Tibial artery (tissue), 4 donors: ENCODE measurements at places on chromosomes 16 and 17.

DNA sequence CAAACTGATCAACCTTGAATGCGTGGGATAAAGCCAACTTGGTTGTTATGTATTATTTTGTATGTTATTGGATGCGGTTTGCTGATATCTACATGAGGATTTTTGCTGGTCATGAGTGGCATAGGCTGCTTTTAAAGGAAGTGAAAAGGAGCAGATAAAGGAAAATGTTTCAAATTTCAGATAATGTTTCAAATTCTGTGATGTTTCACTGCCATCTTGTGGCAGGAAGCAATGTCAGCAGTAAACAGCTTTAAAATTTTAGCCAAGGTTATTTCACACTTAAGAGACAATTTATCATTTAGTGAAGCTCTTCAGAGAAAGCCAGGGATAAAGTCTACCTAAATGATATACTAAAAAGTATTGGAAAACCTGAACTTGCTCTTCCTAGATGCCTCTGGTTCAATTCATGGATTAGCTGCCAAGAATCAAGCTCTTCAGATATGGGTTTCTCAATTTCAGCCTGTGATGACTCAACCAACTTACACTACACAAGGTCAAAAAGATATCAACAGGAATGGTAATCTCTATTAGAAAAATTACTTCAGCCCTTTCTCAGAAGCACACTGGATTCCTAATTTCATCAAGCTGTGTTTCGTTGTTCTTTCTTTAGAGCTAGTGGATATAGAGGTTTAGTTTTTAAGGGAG, 136.0 kb upstream of the C17orf78 start:
- no peak for DNase-seq
- no peaks in the 10 kb centered on the region for H3K27me3 ChIP-seq
- no peak overlapping the region for H3K27ac ChIP-seq
- H3K36me3 ChIP-seq: peaks cover 46% of the 10 kb centered on the region
- H3K4me3 ChIP-seq: no peak overlapping the region
- H3K4me1 ChIP-seq: no peaks in the 10 kb centered on the region

- no peaks in the 10 kb centered on the region for H3K36me3 ChIP-seq
- H3K27ac ChIP-seq: no peak overlapping the region
- H3K4me1 ChIP-seq: no peaks in the 10 kb centered on the region
Measured at GRCh38 chr16:78782572-78782971, 683.1 kb downstream of the WWOX start.

- DNase-seq: no peak
- H3K36me3 ChIP-seq: no peaks in the 10 kb centered on the region
- H3K4me3 ChIP-seq: no peak overlapping the region
Measured at GRCh38 chr16:86968866-86969265, 348.3 kb downstream of the C16orf95 start.

GRCh38 chr16:12507366-12507765, 296.3 kb downstream of the CPPED1 start:
- DNase-seq: no peak
- H3K27ac ChIP-seq: no peak overlapping the region
- no peaks in the 10 kb centered on the region for H3K4me1 ChIP-seq

- H3K27me3 ChIP-seq: no peaks in the 10 kb centered on the region
- no peak for DNase-seq
- no peak overlapping the region for H3K4me3 ChIP-seq
- no peaks in the 10 kb centered on the region for H3K4me1 ChIP-seq
- no peak overlapping the region for H3K27ac ChIP-seq
Measured at GRCh38 chr16:74226338-74226954, 70.2 kb upstream of the PSMD7 start.

GRCh38 chr16:12436201-12436657, 367.5 kb downstream of the CPPED1 start:
- no peaks in the 10 kb centered on the region for H3K4me1 ChIP-seq
- no peaks in the 10 kb centered on the region for H3K36me3 ChIP-seq
- no peak for DNase-seq
- no peak overlapping the region for H3K4me3 ChIP-seq
- no peak overlapping the region for H3K27ac ChIP-seq
- no peaks in the 10 kb centered on the region for H3K27me3 ChIP-seq

DNA sequence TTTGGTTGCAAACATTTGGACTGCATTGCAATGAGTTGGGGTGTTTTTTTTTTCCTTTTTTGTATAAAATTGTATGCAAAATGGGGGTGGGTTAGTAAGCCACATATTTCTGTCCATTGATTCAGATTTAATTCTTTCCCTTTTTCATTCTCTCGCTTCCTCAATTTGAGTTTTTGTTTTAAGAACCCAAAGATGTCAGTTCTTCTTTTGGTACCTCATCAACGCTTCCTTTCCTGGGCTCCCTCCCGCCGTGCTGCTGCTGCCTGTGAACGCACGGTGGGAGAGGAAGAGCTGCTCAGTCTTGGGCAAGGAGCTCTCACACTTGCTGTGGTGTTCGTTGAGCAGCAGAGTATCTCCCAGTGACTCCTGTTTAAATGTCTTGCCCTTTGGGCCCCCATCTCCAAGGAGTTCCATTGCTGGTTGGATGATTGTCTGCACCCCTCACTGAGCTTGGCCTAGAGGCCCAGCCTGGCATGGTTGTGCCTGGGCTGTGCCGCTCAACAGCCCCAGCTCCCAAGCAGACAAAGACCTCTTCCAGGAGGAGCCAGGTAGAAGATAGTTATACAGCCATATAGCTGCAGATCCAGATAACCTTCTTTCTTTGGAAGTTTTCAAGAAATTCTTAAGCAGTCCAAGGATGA, 13.6 kb downstream of the UBFD1 start:
- no peaks in the 10 kb centered on the region for H3K27me3 ChIP-seq
- no peak overlapping the region for H3K4me3 ChIP-seq
- no peak overlapping the region for H3K27ac ChIP-seq
- H3K4me1 ChIP-seq: no peaks in the 10 kb centered on the region
- peaks cover 100% of the 10 kb centered on the region for H3K36me3 ChIP-seq
- no peak for DNase-seq

- no peak overlapping the region for H3K27ac ChIP-seq
- H3K4me1 ChIP-seq: no peaks in the 10 kb centered on the region
- no peaks in the 10 kb centered on the region for H3K27me3 ChIP-seq
- no peak for DNase-seq
- H3K36me3 ChIP-seq: no peaks in the 10 kb centered on the region
- H3K4me3 ChIP-seq: no peak overlapping the region
Measured at GRCh38 chr17:13403982-13404946, 197.5 kb downstream of the HS3ST3A1 start.

GRCh38 chr17:50258647-50259476, 15.4 kb upstream of the TMEM92 start:
- H3K27ac ChIP-seq: peak overlapping the region; percentile 61
- H3K36me3 ChIP-seq: no peaks in the 10 kb centered on the region
- peaks cover 29% of the 10 kb centered on the region for H3K4me1 ChIP-seq

GRCh38 chr16:85306071-85306792, 194.0 kb upstream of the CIBAR2 start:
- H3K27me3 ChIP-seq: no peaks in the 10 kb centered on the region
- peaks cover 60% of the 10 kb centered on the region for H3K4me1 ChIP-seq
- H3K4me3 ChIP-seq: no peak overlapping the region
- no peaks in the 10 kb centered on the region for H3K36me3 ChIP-seq
- peak; percentile 98 for DNase-seq
- H3K27ac ChIP-seq: peak overlapping the region; percentile 53

- H3K27ac ChIP-seq: no peak overlapping the region
- DNase-seq: no peak
- no peak overlapping the region for H3K4me3 ChIP-seq
- no peaks in the 10 kb centered on the region for H3K27me3 ChIP-seq
Measured at GRCh38 chr17:17934806-17935205, 37.4 kb downstream of the TOM1L2 start.

DNA sequence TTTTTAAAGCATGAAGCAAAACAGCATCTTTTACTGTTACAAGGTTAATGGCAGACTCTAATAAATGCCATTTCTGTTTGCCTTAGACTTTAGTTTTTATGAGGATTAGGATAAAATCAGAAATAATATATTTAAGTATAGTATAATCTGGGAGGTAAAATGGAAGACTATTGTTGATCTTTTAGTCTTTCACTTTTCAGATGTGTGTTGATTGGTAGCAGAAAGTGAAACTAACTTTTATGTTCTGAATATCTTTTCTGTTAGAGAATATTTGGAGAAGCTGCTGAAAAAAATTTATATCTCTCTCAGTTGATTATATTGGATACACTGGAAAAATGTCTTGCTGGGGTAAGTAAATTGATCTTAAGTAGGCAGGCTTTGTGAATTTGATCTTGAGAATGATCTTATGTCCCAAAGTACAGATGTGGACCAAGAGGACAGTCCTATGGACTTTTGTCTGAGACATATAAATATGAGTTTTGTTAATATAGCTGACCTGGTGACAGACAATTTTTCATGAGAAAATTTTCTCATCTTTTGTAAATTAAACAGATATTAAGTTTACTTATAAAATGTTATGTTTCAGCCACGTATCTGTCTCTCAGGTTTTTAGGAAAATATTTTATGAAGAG, 64.1 kb downstream of the NF1 start:
- no peak overlapping the region for H3K27ac ChIP-seq
- no peak overlapping the region for H3K4me3 ChIP-seq
- H3K36me3 ChIP-seq: peaks cover 15% of the 10 kb centered on the region
- H3K4me1 ChIP-seq: no peaks in the 10 kb centered on the region
- H3K27me3 ChIP-seq: no peaks in the 10 kb centered on the region

DNA sequence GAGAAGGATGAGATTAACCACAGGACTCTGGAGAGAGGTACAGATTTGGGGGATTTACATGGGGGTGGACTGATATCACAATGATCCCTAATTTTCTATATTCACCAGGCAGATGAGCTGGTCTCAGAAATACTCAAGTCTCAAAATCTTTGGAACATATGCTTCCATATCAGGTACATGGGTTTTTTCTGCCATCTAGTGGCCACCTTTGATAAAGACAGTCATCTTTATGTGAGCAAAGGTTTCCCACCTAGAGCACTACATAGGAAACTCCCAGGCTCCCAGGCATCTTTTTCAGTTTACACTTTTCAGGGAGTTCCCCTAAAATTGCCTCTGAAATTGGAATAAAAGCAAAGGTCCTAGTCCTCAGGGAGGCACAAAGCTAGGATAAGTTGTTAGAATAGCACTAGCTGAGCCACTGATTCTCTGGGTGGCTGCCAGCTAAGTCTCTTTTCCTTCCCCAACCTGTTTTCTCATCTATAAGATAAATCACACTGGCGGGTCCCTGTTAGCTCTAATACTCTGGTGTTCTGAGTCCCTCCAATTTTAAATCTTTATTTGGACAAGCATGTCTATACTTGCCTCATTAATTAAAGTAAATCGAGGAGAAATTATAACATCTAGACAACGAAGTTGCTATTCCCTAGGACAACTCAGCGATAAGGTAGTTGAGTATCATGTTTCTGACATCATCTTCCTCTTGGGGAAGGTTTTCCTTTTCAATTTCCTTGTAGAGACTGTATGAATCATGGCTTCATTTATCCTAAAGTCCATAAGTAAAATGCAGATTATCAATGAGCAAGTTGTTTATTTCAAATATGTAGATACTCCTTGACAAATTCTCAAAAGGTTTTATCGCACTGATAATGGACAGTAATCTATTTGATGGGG, 19.0 kb upstream of the MON1B start:
- DNase-seq: no peak
- H3K4me1 ChIP-seq: no peaks in the 10 kb centered on the region
- no peaks in the 10 kb centered on the region for H3K36me3 ChIP-seq
- H3K4me3 ChIP-seq: no peak overlapping the region

DNA sequence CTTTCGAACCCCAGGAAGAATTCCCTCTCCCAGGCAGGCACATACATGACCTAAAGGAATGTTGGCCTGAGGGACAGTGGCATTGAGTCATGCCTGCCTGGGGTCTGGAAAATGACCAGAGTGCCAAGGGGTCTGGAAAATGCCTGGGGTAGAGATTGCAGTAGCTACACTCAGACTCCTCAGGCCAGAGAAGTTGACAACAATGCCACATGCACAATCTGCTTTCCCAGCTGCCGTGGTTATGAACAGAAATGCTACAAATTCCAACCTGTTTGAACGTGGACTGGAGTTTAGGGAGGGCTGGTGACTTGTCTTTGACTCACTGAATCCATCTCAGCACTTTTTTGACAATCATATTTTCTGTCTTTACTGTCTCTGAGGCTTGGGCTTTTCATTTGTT, 250.0 kb downstream of the ABCC12 start:
- no peak for DNase-seq
- H3K4me1 ChIP-seq: no peaks in the 10 kb centered on the region
- H3K4me3 ChIP-seq: no peak overlapping the region
- no peaks in the 10 kb centered on the region for H3K27me3 ChIP-seq

- DNase-seq: no peak
- H3K4me3 ChIP-seq: peak overlapping the region; percentile 78
- no peaks in the 10 kb centered on the region for H3K27me3 ChIP-seq
- peaks cover 60% of the 10 kb centered on the region for H3K4me1 ChIP-seq
- H3K36me3 ChIP-seq: no peaks in the 10 kb centered on the region
Measured at GRCh38 chr17:44501866-44502375, 1.3 kb downstream of the GPATCH8 start.

GRCh38 chr17:48830840-48831548, at the start of gene CALCOCO2:
Gene CALCOCO2, plus strand, starts transcription at chr17:48831035. Its CDS starts 10,673 bp downstream, at chr17:48841708.
- H3K27ac ChIP-seq: peak within 1 kb of the TSS; percentile 94
- H3K36me3 ChIP-seq: no peaks in the 10 kb centered on the region
- H3K27me3 ChIP-seq: no peaks in the 10 kb centered on the region
- peak; percentile 97 for DNase-seq
- peaks cover 17% of the 10 kb centered on the region for H3K4me1 ChIP-seq

- H3K27ac ChIP-seq: no peak overlapping the region
- no peaks in the 10 kb centered on the region for H3K36me3 ChIP-seq
Measured at GRCh38 chr17:30393491-30393890, 14.8 kb downstream of the CPD start.

DNA sequence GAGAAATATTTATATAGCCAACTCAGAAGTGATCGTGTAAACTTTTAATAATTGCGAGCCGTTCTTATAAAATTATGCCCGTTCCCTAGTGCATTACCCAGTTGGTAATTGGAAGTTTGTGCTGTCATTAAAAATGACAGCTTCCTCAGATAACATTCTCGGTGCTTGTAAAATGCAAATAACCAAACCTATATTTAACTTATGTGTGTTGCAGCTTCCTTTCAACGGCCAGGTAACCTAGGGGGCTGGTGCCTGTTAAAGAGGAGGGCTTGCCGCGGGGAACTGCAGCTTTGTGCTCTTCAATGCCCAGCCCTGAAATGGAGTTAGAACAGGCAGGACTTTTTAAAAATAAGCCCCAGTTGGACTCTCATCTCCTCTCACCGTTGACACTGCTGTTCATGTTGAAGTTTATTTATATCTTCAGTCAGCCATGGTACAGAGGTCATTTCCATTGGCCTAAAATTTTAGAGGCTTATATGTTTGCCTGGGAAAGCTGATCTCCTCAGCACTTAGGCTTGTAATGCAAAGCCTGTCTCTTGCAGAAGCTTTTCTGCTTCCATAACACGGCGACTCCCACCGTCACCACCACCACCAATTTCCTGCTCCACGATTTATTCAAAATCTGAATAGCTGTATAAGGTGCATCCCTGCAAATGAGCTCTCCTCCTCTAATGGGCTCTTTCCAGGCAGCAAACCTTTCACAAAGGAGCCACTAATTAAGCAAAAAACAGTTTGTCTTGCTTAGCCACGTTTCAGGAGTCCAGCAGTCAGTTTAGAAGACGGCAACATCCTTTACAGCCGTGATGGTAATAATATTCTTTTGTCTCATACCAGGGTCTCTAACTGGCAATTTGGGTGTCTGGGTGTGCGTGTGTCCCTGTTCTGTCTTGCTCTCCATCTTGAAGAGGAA, 74.7 kb downstream of the RPA1 start:
- H3K27ac ChIP-seq: no peak overlapping the region
- H3K4me3 ChIP-seq: no peak overlapping the region
- no peaks in the 10 kb centered on the region for H3K27me3 ChIP-seq
- peaks cover 3% of the 10 kb centered on the region for H3K36me3 ChIP-seq
- H3K4me1 ChIP-seq: peaks cover 14% of the 10 kb centered on the region

- no peak overlapping the region for H3K27ac ChIP-seq
- no peaks in the 10 kb centered on the region for H3K4me1 ChIP-seq
- no peaks in the 10 kb centered on the region for H3K36me3 ChIP-seq
- no peak for DNase-seq
- no peak overlapping the region for H3K4me3 ChIP-seq
- H3K27me3 ChIP-seq: no peaks in the 10 kb centered on the region
Measured at GRCh38 chr17:56762988-56763387, 70.7 kb downstream of the C17orf67 start.
